ENCODE measurements at places on chromosomes 13 and 19. TPM values are rescaled to one million over a fixed set of nuclear protein-coding genes. Genes with fewer than 3 reads are reported as not detected.

The CRB3 gene
- 9.4 TPM for total RNA-seq

The ZNF528 gene
- 16.3 TPM for total RNA-seq

The FCER2 gene
- not detected for total RNA-seq

The SPTBN4 gene
- 0.88 TPM for total RNA-seq

The FPR2 gene
- not detected for total RNA-seq

The ZNF568 gene
- 4.2 TPM for total RNA-seq

GRCh38 chr13:53151336-53152056, 122.9 kb downstream of the OLFM4 start:
- DNase-seq, result peak; percentile 3

DNA sequence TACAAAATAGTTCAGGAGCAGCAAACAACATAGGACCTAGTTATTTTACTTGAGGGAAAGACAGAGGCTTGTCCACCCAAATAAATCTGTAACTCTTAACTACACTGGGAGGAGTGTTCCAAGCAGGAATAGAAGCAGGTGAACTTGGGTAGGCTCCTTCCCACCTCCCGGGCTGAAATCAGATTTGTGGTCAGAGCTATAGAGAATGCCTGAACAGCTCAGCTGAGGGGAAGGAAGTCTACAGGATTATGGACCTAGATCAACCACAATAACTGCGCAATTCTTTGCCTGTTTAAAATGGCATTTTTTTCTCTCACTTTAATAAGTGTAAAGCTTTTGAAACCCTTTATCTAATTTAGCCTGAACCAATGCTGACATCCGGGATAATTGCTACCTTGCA, 73.5 kb upstream of the IRS2 start:
- no peak for DNase-seq

DNA sequence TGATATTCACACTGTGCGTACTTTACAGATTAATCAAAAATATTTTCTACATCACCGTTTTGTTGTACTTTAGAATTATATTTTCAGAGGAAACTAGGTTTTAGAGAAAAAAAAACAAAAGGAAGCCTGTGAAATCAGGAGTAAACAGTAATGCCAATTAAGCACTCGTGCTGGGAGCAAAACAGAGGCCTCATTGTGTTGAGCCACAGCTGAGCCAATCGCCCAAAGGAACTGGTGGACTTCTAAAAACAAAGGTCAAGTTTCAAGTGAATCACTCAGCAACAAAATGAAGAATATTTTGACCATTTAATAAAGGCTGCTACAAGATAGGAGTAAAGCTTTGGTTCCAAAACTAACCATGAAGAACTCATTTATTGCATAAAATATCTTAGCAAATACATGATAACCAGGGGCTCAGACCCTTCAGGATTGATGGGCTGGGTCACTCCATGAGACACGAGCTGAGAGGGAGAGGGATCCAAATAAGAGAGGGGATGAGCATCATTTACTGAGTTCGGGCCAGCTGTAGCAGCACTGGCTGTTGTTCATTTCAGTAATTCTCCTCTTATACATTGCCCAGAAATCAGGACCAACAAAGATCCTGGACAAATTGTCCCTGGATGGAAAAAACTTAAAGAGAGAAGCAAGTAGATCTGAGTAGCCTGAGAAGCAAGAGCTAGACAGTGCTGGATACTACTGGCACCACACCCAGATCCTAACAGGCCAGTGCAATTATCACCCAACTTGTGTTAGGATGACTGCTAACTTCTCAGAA, 8.3 kb upstream of the NALCN start:
- no peak for DNase-seq

- peak; percentile 62 for DNase-seq
Measured at GRCh38 chr19:41993612-41994483, at the start of gene ATP1A3. TSS of gene ATP1A3 (minus strand) at chr19:41994230. CDS start at chr19:41994076, 154 bp downstream.

- DNase-seq, result no peak
Measured at GRCh38 chr19:53504885-53505284, 33.1 kb upstream of the ZNF331 start.

Data from CD4-positive, alpha-beta T cell (primary cell).